HFFc6 (cell line): ENCODE measurements at places on chromosomes 2 and 18. TPM values are rescaled to one million over a fixed set of nuclear protein-coding genes. Genes with fewer than 3 reads are reported as not detected.

DNA sequence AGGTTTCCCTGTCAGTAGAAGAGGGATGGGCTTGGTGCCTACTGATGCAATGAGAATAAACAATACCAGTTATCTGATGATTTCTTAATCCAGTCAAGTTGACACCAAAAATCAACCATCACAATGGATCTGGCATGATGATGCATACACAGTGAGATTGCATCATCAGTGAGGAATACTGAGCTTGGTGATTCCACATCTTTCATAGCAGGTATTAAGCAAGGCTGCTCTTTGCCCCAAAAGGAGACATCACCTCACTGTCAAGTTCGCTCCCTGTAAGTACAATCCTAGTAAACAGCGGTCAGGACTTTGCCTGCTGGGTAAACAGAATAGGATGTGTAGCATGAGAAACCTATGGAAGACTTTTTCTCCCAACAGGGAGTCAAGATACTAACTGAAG lies 282.7 kb upstream of the CDH2 start:
- H3K4me3 ChIP-seq = no peak overlapping the region
- DNase-seq = no peak
- 0 out of 2 replicates have a peak, but pooled peaks cover 4% of the 10 kb centered on the region for H3K36me3 ChIP-seq
- H3K4me1 ChIP-seq = peaks cover 46% of the 10 kb centered on the region
- H3K27me3 ChIP-seq = no peaks in the 10 kb centered on the region; the same call in 1 of the 2 replicates
- no peak overlapping the region for H3K27ac ChIP-seq

DNA sequence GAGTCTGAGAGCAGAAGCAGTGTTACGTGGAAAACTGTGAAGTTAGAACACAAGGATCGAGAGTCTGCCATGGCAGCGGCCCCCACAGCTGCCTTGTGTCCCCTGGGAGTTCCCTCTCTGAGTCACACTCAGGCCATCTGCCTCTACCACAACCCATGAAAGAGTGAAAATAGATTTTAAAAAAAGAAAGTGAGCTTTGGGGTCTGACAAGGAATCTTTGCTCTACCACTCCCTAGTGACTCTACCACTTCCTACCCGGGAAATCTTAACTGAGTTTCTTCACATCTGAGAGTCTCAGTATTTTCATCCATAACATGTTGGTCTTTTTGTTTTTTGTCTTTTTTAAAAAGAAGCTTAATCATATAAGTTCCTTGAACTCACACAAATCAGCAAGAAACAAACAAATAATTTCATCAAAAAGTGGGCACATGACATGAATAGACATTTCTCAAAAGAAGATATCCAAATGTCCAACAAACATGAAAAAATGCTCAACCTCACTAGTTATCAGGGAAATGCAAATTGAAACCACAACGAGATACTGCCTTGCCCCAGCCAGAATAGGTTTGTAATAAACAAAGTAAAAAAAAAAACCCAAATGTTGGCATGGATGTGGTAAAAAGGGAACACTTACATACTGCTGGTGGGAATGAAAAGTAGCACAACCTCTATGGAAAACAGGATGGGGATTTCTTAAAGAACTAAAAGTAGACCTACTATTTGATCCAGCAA lies 2.4 kb upstream of the MSGN1 start:
- DNase-seq = no peak
- peaks cover 11% of the 10 kb centered on the region for H3K4me1 ChIP-seq
- no peak overlapping the region for H3K27ac ChIP-seq
- H3K27me3 ChIP-seq = peaks cover 6% of the 10 kb centered on the region; the same call in 1 of the 2 replicates
- no peaks in the 10 kb centered on the region for H3K36me3 ChIP-seq

GRCh38 chr2:17104454-17104853 lies 413.8 kb downstream of the RAD51AP2 start:
- no peak for DNase-seq
- no peak overlapping the region for H3K4me3 ChIP-seq
- peaks cover 9% of the 10 kb centered on the region; the same call in 1 of the 2 replicates for H3K36me3 ChIP-seq
- no peaks in the 10 kb centered on the region for H3K27me3 ChIP-seq
- no peak overlapping the region for H3K27ac ChIP-seq
- H3K4me1 ChIP-seq = no peaks in the 10 kb centered on the region

GRCh38 chr2:44954447-44954888 lies 13.0 kb downstream of the SIX3 start:
- no peak for DNase-seq
- H3K27me3 ChIP-seq = peaks cover 49% of the 10 kb centered on the region
- H3K27ac ChIP-seq = no peak overlapping the region
- H3K4me3 ChIP-seq = no peak overlapping the region
- H3K36me3 ChIP-seq = no peaks in the 10 kb centered on the region

GRCh38 chr2:123915380-123915779 lies 109.7 kb upstream of the CNTNAP5 start:
- no peak overlapping the region for H3K27ac ChIP-seq
- no peaks in the 10 kb centered on the region for H3K36me3 ChIP-seq
- H3K4me3 ChIP-seq = no peak overlapping the region
- H3K27me3 ChIP-seq = no peaks in the 10 kb centered on the region
- no peak for DNase-seq

DNA sequence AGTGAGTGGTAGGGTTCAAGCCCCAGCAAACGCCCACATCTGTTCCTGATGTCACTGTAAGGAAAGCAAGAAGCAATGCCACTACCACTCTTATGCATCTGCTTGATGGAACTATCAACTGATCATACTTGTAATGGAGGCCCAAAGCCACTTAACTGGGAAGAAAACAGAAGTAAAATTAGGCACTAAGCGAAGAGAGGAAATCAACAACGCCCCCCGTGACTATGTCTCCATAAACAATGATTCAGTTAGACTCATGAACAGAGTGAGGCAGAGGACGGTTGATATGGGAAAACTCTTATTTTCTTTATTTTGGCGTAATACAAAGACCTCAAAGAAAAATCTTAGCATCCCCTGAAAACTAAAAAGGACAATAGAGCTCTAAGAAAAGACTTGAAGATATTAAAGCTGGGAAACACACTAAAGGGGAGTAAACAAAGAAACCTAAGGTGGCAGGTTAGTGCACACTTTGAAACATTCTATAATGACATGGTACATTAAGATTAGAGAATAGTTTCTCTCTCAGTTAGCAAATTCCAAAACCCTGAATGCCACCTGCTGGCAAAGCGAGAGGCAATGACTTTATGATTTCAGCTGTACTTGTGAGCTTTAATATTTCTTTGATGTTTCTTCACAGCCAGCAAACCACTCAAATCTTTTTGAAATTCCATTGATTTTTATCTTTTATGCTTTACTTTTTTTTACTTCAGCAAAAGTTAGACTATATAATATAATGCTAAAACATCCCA lies 86.5 kb downstream of the LRP2 start:
- no peaks in the 10 kb centered on the region for H3K27me3 ChIP-seq
- DNase-seq = no peak
- H3K4me1 ChIP-seq = no peaks in the 10 kb centered on the region
- H3K36me3 ChIP-seq = peaks cover 3% of the 10 kb centered on the region; the same call in 1 of the 2 replicates
- H3K4me3 ChIP-seq = no peak overlapping the region

GRCh38 chr2:200349868-200350267 lies 43.4 kb downstream of the SPATS2L start:
- H3K27ac ChIP-seq = peak overlapping the region; percentile 12
- H3K36me3 ChIP-seq = peaks cover 37% of the 10 kb centered on the region
- H3K4me1 ChIP-seq = peaks cover 82% of the 10 kb centered on the region
- no peaks in the 10 kb centered on the region; the same call in 1 of the 2 replicates for H3K27me3 ChIP-seq
- DNase-seq = no peak

- H3K36me3 ChIP-seq = no peaks in the 10 kb centered on the region; the same call in 1 of the 2 replicates
- peaks cover 8% of the 10 kb centered on the region for H3K27me3 ChIP-seq
- H3K4me1 ChIP-seq = peaks cover 9% of the 10 kb centered on the region; the same call in 1 of the 2 replicates
- DNase-seq = no peak
- no peak overlapping the region for H3K27ac ChIP-seq
Observed at GRCh38 chr2:3101016-3101942, 276.3 kb downstream of the EIPR1 start.

DNA sequence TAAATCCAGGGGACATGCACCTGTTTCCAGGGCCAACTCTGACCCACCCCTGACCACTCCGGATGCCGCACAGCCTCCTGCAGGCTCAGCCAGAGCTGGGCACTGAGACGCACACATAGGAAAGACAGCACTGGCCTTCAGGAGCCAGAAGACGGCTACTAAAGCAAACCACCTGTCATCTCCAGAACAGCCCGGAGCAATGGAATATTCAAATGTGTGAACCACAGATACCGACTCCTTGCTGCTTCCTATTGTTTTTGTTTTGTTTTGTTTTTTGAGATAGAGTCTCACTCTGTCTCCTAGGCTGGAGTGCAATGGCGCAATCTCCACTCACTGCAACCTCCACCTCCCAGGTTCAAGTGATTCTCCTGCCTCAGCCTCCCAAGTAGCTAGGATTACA lies 94.0 kb downstream of the LAMA1 start:
- H3K36me3 ChIP-seq = no peaks in the 10 kb centered on the region
- no peak overlapping the region for H3K4me3 ChIP-seq
- H3K27ac ChIP-seq = no peak overlapping the region

DNA sequence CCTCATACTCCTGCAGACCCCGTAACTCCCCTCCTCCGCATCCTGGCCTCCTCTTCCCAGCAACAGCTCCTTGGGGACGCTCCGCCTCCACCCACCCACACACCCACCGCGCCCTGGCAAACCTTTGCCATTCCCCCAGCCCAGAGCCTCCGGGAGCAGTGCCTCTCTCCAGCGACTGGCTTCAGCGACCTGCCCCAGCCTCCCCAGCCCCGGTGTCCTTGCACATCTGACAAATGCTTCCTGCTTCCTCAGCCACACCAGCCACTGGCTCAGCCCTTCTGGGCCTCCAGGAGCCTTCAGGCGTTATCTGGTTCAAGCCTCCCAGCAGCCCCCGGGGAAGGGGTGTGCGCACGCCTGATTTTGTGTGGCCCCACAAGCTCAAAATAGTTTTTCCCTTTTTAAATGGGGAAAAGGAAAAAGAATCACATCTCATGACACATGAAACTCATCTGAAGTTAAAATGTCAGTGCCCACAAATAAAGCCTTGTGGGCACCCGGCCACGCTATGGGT lies 14.2 kb downstream of the ESPNL start:
- peaks cover 8% of the 10 kb centered on the region for H3K4me1 ChIP-seq
- H3K36me3 ChIP-seq = peaks cover 23% of the 10 kb centered on the region
- DNase-seq = no peak
- no peak overlapping the region for H3K4me3 ChIP-seq
- no peak overlapping the region for H3K27ac ChIP-seq
- peaks cover 12% of the 10 kb centered on the region for H3K27me3 ChIP-seq

DNA sequence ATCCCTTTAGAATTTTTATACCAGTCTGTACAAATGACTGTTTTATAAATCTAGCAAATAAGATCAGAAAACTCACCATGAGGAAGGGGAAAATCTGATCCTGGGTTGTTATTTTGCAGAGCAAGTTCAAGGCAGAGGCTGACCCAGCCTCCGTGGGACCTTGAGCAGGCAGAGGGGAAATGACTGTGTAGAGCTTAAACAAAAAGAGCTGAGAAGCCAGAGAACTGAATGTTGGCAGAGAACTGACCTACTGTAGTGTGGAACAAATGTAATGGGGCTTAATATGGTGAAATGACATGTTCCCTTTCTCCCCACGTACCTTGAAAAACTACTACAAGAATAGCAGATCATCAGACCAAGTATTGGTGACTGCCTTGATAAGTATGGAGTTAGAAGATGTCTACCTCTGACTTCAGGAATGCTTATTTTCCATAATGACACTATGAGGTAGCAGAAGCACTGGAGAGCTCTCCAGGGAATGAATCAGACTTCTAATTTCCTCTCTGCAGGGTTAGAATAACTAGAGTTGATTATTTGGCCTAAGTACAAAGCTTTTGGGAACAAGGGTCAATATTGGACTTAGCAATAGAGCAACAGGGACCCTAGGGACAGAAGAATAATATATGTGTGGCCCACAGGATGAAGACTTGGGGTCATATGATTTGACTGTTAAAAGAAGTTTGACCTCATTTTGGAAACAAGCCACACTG lies 304.4 kb downstream of the CCDC178 start:
- DNase-seq = no peak
- H3K36me3 ChIP-seq = peaks cover 11% of the 10 kb centered on the region
- no peaks in the 10 kb centered on the region for H3K4me1 ChIP-seq
- no peaks in the 10 kb centered on the region for H3K27me3 ChIP-seq

DNA sequence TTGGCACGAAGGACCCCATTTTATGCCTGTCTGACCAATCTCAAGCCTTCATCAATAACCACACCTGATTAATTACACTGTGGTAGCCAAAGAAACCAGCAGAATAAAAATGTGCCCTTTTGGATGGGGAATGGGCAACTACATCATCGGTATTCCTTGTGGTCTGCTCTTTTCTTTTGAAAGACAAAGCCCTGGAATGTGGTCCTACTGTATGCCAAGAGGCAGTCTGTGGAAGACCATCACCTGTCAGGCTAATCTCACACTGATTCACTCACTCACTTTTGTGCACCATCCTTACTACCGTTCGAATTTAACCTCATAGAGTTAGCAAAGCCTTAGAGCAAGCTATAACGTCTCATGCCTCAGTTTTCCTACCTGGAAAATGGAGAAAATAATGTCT lies 275.2 kb upstream of the LRRTM1 start:
- no peaks in the 10 kb centered on the region; the same call in 1 of the 2 replicates for H3K27me3 ChIP-seq
- H3K4me1 ChIP-seq = no peaks in the 10 kb centered on the region
- DNase-seq = no peak
- no peak overlapping the region for H3K27ac ChIP-seq
- no peaks in the 10 kb centered on the region; the same call in 1 of the 2 replicates for H3K36me3 ChIP-seq

GRCh38 chr2:239047420-239047819 lies 199.5 kb downstream of the TWIST2 start:
- DNase-seq = no peak
- no peaks in the 10 kb centered on the region for H3K36me3 ChIP-seq
- H3K27ac ChIP-seq = no peak overlapping the region
- peaks cover 5% of the 10 kb centered on the region; the same call in 1 of the 2 replicates for H3K4me1 ChIP-seq

GRCh38 chr18:74861154-74861553 lies 263.5 kb downstream of the ZNF407 start:
- no peak overlapping the region for H3K27ac ChIP-seq
- H3K36me3 ChIP-seq = no peaks in the 10 kb centered on the region
- no peak overlapping the region for H3K4me3 ChIP-seq

- H3K4me3 ChIP-seq = no peak overlapping the region
- DNase-seq = no peak
- H3K27me3 ChIP-seq = no peaks in the 10 kb centered on the region; the same call in 1 of the 2 replicates
- H3K27ac ChIP-seq = peak overlapping the region; percentile 56; the same call in 1 of the 2 replicates
- peaks cover 60% of the 10 kb centered on the region for H3K4me1 ChIP-seq
Observed at GRCh38 chr2:175836361-175836760, 165.7 kb downstream of the LNPK start.

DNA sequence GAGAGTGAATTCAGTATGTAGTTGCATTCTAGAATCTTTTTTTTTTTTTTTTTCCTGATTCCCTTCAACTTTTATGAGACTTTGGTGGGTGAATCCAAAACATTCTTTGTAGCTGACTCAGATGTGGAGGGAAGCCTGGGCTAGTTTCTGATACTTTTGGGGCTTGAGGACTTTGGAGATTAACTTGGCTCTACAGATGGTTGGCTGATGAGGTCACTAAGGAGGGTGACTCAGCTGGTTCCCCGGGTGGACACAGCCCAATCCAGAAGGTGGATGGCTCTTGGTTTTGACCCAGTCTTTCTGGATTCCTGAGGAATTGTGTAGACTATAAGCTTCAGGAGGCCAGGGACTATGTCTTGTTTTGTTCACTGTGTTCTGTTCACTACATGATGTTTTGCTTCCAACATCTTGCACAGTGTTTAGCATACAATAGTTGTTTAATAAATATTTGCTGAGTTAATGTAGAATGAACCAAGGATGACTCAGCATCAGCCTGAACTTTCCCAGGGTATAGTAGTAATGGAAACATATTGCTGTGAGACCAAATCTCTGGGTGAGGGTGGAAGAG lies 30.5 kb downstream of the LAMA3 start:
- peaks cover 2% of the 10 kb centered on the region; the same call in 1 of the 2 replicates for H3K27me3 ChIP-seq
- peaks cover 71% of the 10 kb centered on the region for H3K4me1 ChIP-seq
- no peak overlapping the region; the same call in 1 of the 2 replicates for H3K4me3 ChIP-seq
- peak overlapping the region; percentile 86 for H3K27ac ChIP-seq
- peaks cover 8% of the 10 kb centered on the region for H3K36me3 ChIP-seq

The YWHAQ gene
- 461 to 527 TPM (median 526 TPM) in 3 replicates for total RNA-seq

The GRB14 gene
- total RNA-seq = not detected in 2 replicates

The VIT gene
- total RNA-seq = 3.0 to 10.2 TPM (median 5.3 TPM) in 3 replicates

The CYP27A1 gene
- total RNA-seq = 0.10 to 0.24 TPM in 2 of 3 replicates, not detected in the other

The CXCR4 gene
- not detected in 3 replicates for total RNA-seq

The COL4A3 gene
- total RNA-seq = not detected in 3 replicates

The TBC1D8 gene
- 1.2 and 1.4 TPM in 2 replicates for total RNA-seq

The ALLC gene
- total RNA-seq = not detected in 3 replicates
